Natural killer cell treated with Interleukin-12 subunit alpha and Interleukin-12 subunit beta and Interleukin-15 and Interleukin-18, amount 100 ng/mL, for 72 hours (primary cell): ENCODE measurements at places on chromosomes 13 and 19. TPM values are rescaled to one million over a fixed set of nuclear protein-coding genes. Genes with fewer than 3 reads are reported as not detected.

ZNF221 gene
- 3.7 TPM for total RNA-seq

DNA sequence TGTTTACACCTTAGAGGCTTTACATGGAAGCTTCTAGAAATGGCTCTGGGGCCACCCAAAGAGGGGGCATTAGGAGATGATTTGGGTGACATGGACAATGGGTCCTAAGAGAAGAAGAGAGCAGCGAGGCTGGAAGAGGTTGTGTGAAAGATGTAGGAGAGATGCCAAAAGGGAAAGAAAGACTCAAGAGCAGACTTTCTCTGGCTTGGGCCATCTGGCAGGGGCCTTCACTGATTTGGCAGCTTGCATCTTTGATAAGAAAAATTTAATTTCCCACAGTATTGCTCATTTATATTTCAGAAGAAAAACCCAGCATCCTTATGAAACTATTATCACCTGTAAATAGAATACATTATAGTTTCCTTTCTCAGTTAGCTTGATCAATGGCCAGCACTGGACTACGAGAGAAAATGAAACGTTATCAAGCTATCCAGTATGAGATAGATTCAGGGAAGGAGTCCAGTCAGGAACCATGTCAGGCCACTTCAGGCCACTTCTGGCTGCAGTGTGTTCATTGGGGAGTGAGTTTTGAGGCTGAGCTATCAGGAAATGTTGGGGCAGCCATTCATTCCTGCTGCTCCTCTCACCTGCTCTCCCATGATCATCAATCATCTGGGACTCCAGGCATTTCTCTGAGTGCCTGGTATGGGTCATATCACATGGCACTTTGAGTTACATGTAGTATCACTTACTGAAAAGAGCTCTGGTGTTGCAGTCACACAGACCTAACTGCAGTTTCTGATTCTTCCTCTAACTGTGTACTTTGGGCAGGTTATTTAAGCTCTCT lies 10.3 kb downstream of the SCEL start:
- DNase-seq = no peak
- H3K27me3 ChIP-seq = peaks cover 14% of the 10 kb centered on the region
- no peak overlapping the region for H3K4me3 ChIP-seq
- no peak overlapping the region for H3K27ac ChIP-seq
- H3K36me3 ChIP-seq = no peaks in the 10 kb centered on the region

DNA sequence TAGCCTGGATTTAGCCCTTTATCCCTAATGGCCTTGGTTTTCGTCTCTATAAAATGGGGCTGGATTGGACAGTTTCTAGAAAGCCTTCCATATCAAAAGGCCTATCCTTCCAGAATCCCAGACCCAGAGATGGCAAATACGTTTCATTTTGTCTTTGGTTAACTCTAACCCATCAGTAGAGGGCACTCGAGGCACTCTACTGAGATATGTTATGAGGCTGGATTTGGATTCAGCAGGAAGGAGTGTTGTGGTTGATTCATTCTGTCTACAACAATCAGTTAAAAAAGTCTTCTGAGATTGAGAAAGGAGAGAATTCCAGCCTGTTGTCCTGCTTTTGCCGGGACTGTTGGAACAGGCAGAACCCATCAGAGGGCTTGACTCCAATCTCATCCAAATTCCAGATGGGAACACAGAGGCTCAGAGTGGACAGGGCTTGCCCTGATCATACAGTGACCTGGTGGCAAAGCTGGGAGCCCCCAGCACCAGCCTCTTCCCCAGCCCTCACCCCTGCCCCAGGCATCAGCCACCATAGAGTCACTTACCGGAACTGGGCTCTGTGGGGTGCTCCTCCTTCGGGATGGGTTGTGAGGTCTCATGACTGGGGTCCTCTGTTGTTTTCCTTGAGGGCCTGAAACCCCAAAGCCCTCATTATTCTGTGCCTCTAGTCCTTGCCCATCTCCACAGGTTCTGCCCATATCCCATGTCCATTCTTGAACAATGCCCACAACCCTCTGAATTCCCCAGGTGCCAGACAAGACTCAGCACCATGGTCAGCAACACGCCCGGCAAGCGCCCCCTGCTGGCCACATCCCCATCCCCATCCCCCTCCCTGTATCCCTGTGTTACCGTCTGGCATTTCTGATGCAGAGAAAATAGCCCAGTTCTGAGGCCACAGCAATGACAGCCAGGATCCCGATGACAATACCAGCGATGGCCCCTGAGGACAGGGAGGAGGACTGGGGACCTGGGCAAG lies 12.3 kb upstream of the ZNF180 start:
- H3K27ac ChIP-seq = no peak overlapping the region
- H3K36me3 ChIP-seq = peaks cover 24% of the 10 kb centered on the region
- peaks cover 25% of the 10 kb centered on the region for H3K27me3 ChIP-seq
- no peak overlapping the region for H3K4me3 ChIP-seq
- H3K4me1 ChIP-seq = no peaks in the 10 kb centered on the region

POSTN gene
- not detected for total RNA-seq

DNA sequence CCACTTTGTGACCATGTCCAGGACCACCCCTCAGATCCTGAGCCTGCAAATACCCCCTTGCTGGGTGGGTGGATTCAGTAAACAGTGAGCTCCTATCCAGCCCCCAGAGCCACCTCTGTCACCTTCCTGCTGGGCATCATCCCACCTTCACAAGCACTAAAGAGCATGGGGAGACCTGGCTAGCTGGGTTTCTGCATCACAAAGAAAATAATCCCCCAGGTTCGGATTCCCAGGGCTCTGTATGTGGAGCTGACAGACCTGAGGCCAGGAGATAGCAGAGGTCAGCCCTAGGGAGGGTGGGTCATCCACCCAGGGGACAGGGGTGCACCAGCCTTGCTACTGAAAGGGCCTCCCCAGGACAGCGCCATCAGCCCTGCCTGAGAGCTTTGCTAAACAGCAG lies 7.7 kb upstream of the CEACAM7 start:
- H3K4me1 ChIP-seq = peaks cover 7% of the 10 kb centered on the region
- no peak overlapping the region for H3K27ac ChIP-seq
- H3K36me3 ChIP-seq = peaks cover 6% of the 10 kb centered on the region
- no peak overlapping the region for H3K4me3 ChIP-seq
- H3K27me3 ChIP-seq = peaks cover 28% of the 10 kb centered on the region

- no peak for DNase-seq
- H3K27me3 ChIP-seq = no peaks in the 10 kb centered on the region
- H3K36me3 ChIP-seq = peaks cover 5% of the 10 kb centered on the region
Measured at GRCh38 chr13:43021926-43022670, 1.3 kb upstream of the DNAJC15 start.

- no peaks in the 10 kb centered on the region for H3K27me3 ChIP-seq
- no peak for DNase-seq
- no peak overlapping the region for H3K27ac ChIP-seq
- no peak overlapping the region for H3K4me3 ChIP-seq
- no peaks in the 10 kb centered on the region for H3K36me3 ChIP-seq
Measured at GRCh38 chr13:79966493-79966895, 374.4 kb downstream of the SPRY2 start.

GRCh38 chr13:98658131-98658530 lies 81.2 kb upstream of the STK24 start:
- H3K4me1 ChIP-seq = peaks cover 4% of the 10 kb centered on the region
- H3K4me3 ChIP-seq = no peak overlapping the region
- no peaks in the 10 kb centered on the region for H3K36me3 ChIP-seq
- H3K27me3 ChIP-seq = peaks cover 14% of the 10 kb centered on the region
- no peak for DNase-seq

- H3K27me3 ChIP-seq = peaks cover 6% of the 10 kb centered on the region
- H3K36me3 ChIP-seq = no peaks in the 10 kb centered on the region
- DNase-seq = no peak
Measured at GRCh38 chr13:33645591-33646554, 172.1 kb upstream of the RFC3 start.

FAM216B gene
- total RNA-seq = not detected

DNA sequence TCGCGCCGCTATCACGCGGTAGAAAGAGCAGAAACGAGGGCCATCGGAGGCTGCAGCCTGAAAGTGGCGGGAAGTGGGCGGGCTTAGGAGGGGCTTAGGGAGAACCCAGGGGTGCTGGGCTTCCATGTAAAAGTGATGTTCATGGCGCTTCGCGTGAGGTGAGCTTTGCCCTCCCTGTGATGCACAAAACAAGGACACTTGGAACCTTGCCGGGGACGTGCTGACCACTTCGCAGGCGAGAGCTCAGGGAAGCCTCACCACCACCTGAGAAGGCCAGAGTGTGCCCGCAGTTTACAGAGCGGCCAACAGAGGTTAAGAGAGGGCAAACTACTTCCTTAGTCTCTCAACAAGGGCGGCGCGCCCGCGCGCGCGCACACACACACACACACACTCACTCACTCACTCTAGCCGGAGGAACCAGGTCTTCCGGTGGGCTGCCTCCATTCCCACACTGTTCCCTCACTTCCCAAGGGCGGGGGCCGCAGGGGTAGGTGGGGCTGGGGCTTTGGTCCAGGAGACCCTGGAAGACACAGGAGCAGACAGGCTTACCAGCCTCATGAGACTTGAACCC lies 651 bp downstream of the GAPDHS start:
- H3K27me3 ChIP-seq = peaks cover 21% of the 10 kb centered on the region
- H3K4me3 ChIP-seq = peak overlapping the region; percentile 27
- H3K4me1 ChIP-seq = peaks cover 18% of the 10 kb centered on the region
- H3K27ac ChIP-seq = no peak overlapping the region
- no peak for DNase-seq

DNA sequence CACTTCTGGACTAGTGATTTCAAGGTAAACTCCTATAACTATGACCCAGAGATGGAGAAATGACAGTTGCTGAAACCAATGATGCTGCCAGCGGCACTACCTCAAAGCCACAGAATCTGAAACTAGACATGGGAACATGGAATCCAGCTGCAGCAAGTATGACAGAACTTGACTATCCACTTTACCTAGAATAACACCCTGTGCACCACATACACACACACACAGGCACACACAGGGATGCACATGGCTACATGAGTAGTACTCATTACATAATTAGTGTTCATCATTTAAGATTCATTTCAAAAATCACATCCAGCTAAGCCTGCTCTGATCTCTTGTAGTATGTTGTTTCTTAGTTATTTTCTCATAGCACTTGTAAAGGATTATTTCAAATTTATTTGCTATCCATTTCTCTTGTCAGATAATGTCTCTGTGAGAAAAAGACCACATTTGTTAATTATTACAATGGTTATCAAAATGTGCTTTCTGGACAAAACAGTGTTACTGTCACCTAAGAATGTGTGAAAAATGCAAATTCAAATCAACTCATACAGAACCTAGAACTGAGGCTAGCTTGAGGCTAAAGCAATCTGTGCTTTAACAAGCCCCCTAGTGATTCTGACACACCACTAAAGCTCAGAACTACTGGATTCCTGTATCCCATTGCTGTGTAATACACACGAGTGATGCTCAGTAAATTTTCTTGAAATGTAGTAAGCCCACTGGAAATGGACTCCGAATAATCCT lies 59.4 kb downstream of the WTIP start:
- no peak overlapping the region for H3K4me3 ChIP-seq
- DNase-seq = no peak
- peaks cover 10% of the 10 kb centered on the region for H3K36me3 ChIP-seq
- H3K27ac ChIP-seq = no peak overlapping the region
- H3K4me1 ChIP-seq = no peaks in the 10 kb centered on the region

PINLYP gene
- 2.7 TPM for total RNA-seq

DNA sequence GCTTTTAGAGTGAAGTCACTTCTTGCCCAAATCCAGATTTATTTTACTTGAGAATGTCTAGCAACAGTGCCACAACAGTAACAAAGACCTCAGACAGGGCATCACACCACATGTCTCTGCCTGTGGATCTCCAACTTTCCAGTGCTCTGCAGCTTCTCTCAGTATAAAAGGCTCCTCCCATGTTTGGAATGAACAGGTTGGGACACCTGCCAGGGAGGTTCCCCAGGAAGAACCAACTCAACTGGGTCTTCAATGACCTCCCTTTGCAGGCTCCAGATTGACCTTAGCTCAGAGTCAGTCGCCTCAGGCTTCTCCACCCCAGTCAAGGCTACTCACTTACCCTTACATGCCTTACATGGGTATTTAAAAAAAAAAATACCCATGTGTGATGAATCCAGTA lies 3.4 kb downstream of the ZNF823 start:
- no peaks in the 10 kb centered on the region for H3K36me3 ChIP-seq
- no peaks in the 10 kb centered on the region for H3K27me3 ChIP-seq
- H3K27ac ChIP-seq = no peak overlapping the region
- DNase-seq = no peak
- H3K4me1 ChIP-seq = peaks cover 20% of the 10 kb centered on the region
- no peak overlapping the region for H3K4me3 ChIP-seq

DNA sequence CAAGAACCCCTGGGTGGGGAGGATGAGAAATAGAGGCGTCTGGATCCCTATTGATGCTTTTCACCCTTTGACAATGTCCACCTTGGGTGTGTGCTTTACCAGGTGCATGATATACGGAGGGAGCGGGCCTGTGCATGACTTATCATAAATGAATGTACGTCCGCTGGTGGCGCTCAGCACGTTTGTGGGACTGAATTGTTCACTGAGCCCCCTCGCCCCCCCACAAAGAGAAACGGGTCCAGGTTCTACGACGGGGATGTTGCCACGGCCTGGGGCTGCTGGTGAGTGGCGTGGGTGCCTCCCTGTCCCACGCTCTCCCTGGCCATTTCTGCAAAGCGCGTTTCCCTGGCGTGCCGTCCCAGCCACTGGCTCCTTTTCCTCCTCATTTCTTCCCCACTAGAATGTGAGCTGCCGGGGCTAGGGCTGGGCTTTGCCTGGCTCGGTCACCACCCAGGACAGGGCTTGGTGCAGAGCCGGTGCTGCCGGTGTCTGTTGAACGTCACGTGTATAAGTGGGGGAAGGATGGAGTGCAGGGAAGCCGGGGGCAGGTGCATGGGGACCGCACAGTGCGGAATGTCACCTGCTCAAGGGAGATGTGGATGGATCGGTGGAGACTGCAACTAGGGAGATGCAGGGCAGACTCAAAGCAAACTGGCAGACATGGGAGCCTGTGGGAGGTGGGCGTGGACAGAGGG lies 21.6 kb downstream of the LRRC4B start:
- peaks cover 17% of the 10 kb centered on the region for H3K27me3 ChIP-seq
- no peak for DNase-seq
- no peak overlapping the region for H3K27ac ChIP-seq
- H3K4me1 ChIP-seq = peaks cover 3% of the 10 kb centered on the region

DNA sequence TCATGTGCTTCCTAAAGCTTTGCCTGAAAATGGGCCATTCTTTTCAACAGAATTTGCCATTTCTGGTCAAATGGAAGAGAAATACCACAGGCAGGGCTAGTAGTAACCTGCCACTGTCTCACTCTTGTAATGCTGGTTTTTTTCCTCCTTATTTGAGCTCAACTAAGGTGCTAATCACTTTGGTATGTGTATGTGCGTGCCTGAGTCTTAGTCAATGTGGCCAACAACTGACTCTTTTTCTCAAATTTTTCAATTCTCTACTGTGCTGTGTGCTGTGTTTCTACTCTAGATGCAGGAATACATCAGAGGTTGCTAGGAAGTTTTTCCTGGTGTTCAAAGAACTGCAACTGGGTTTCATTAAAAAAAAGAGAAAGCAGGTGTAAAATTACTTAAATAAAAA lies 870.2 kb downstream of the EFNB2 start:
- no peaks in the 10 kb centered on the region for H3K36me3 ChIP-seq
- H3K4me3 ChIP-seq = no peak overlapping the region
- no peaks in the 10 kb centered on the region for H3K27me3 ChIP-seq
- H3K4me1 ChIP-seq = no peaks in the 10 kb centered on the region
